ENCODE measurements at places on chromosomes 3 and 15.

GRCh38 chr3:134650431-134651346 is at the start of gene KY:
KY (minus strand) TSS chr3:134651022; CDS start chr3:134650960, 62 bp downstream.
- DNase-seq = no peak

DNA sequence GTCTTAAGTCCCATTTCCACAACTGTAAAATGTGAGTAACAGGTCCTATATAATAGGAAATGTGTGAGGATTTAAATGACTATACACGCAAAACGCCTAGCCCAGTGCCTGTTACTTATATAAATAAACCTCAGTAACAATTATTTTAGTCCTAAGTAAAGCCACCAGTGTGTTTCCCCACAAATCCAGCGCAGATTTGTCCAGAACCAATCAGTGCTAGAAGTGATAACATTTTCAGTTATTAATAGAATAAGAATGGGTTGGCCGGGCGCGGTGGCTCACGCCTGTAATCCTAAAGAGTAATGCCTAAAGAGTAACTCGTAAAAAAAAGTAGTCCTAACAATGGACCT is 561 bp downstream of the RPAP1 start:
- no peak for DNase-seq

- no peak for DNase-seq
Measured at GRCh38 chr3:463252-464192, 267.0 kb downstream of the CHL1 start.

DNA sequence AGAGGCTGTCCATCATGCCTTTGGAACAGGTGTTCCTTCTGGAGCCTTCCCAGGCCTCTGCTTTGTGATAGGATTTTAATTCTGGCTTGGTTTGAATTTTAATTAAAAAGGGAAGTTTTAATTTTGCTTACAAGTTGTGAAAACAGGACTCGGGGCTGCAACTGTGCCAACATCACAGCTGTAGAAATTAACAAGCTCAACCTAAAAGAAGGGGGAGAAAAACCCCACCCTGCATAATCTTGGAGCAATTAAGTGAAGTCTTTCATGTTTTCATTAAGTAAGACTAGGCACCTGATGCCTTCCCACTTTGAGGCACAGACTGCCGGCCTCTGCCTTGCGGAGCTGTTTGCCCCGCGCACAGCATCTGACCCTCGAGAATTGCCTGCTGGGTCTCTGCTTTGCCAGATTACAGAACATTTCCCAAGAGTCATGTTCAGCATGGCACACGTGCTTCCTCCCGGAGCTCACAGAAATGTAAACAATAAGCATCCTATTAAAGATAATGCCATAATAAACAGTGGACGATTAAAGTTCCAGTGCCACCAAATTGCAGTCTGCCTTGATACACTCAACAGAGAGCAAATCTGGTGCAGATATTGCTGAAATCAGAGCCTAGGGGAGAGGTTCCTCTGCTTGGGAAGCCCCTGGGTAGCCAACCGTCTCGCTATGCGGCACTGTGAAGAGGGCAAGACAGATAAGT is 364.2 kb downstream of the LRTM1 start:
- no peak for DNase-seq

All from activated T-cell treated with anti-CD3 and anti-CD28 coated beads for 1 hour (primary cell).